Left ventricle myocardium inferior (tissue), 1 donor: ENCODE measurements at places on chromosomes 2 and 18. TPM values are rescaled to one million over a fixed set of nuclear protein-coding genes. Genes with fewer than 3 reads are reported as not detected.
A peak's percentile ranks its signal among the peaks of the same experiment; 100 is the strongest.

GRCh38 chr2:231727621-231728020 is 19.3 kb downstream of the PTMA start:
- no peak overlapping the region for H3K27ac ChIP-seq
- H3K4me1 ChIP-seq: peaks cover 10% of the 10 kb centered on the region
- no peak overlapping the region for H3K4me3 ChIP-seq
- no peaks in the 10 kb centered on the region for H3K27me3 ChIP-seq
- H3K36me3 ChIP-seq: peaks cover 5% of the 10 kb centered on the region

GRCh38 chr2:181126311-181126868 is 146.0 kb downstream of the UBE2E3 start:
- no peaks in the 10 kb centered on the region for H3K27me3 ChIP-seq
- H3K4me1 ChIP-seq: no peaks in the 10 kb centered on the region
- DNase-seq: no peak
- H3K4me3 ChIP-seq: no peak overlapping the region

- no peaks in the 10 kb centered on the region for H3K4me1 ChIP-seq
- no peak overlapping the region for H3K27ac ChIP-seq
- DNase-seq: no peak
- H3K4me3 ChIP-seq: peak overlapping the region; percentile 36
- peaks cover 24% of the 10 kb centered on the region for H3K27me3 ChIP-seq
- H3K36me3 ChIP-seq: no peaks in the 10 kb centered on the region
Observed at GRCh38 chr2:94622113-94622618, 249.1 kb upstream of the TEKT4 start.

GRCh38 chr2:224769489-224769888 is 53.3 kb upstream of the CCDC195 start:
- DNase-seq: no peak
- H3K27me3 ChIP-seq: no peaks in the 10 kb centered on the region
- peaks cover 4% of the 10 kb centered on the region for H3K36me3 ChIP-seq
- no peak overlapping the region for H3K4me3 ChIP-seq
- no peaks in the 10 kb centered on the region for H3K4me1 ChIP-seq

GRCh38 chr2:111148225-111148873 is 27.6 kb downstream of the BCL2L11 start:
- no peak overlapping the region for H3K27ac ChIP-seq
- H3K36me3 ChIP-seq: peaks cover 27% of the 10 kb centered on the region
- no peaks in the 10 kb centered on the region for H3K27me3 ChIP-seq
- peaks cover 24% of the 10 kb centered on the region for H3K4me1 ChIP-seq
- no peak for DNase-seq

- no peaks in the 10 kb centered on the region for H3K27me3 ChIP-seq
- no peaks in the 10 kb centered on the region for H3K36me3 ChIP-seq
- peaks cover 49% of the 10 kb centered on the region for H3K4me1 ChIP-seq
- H3K27ac ChIP-seq: no peak overlapping the region
Observed at GRCh38 chr2:175012516-175012915, 7.3 kb upstream of the CHN1 start.

- peak overlapping the region; percentile 99 for H3K27ac ChIP-seq
- H3K4me3 ChIP-seq: peak overlapping the region; percentile 100
- H3K27me3 ChIP-seq: no peaks in the 10 kb centered on the region
- H3K36me3 ChIP-seq: peaks cover 20% of the 10 kb centered on the region
Observed at GRCh38 chr2:231709636-231709980, 1.3 kb downstream of the PTMA start.

GRCh38 chr2:196927376-196928225 is 1.1 kb upstream of the PGAP1 start:
- H3K27ac ChIP-seq: peak overlapping the region; percentile 92
- no peaks in the 10 kb centered on the region for H3K27me3 ChIP-seq
- H3K36me3 ChIP-seq: no peaks in the 10 kb centered on the region
- DNase-seq: no peak
- peaks cover 32% of the 10 kb centered on the region for H3K4me1 ChIP-seq

GRCh38 chr18:29979881-29980280 is 1062.7 kb downstream of the DSC3 start:
- H3K27ac ChIP-seq: no peak overlapping the region
- no peaks in the 10 kb centered on the region for H3K27me3 ChIP-seq

GRCh38 chr2:163467251-163467630 is 268.6 kb downstream of the FIGN start:
- no peaks in the 10 kb centered on the region for H3K27me3 ChIP-seq
- no peak overlapping the region for H3K27ac ChIP-seq
- DNase-seq: no peak
- H3K36me3 ChIP-seq: no peaks in the 10 kb centered on the region
- peaks cover 35% of the 10 kb centered on the region for H3K4me1 ChIP-seq

GRCh38 chr2:173989884-173990215 is 24.7 kb upstream of the SP3 start:
- H3K36me3 ChIP-seq: no peaks in the 10 kb centered on the region
- H3K27me3 ChIP-seq: no peaks in the 10 kb centered on the region
- DNase-seq: no peak
- H3K4me3 ChIP-seq: peak overlapping the region; percentile 31
- peak overlapping the region; percentile 87 for H3K27ac ChIP-seq

- no peak for DNase-seq
- H3K27ac ChIP-seq: no peak overlapping the region
- no peak overlapping the region for H3K4me3 ChIP-seq
- peaks cover 5% of the 10 kb centered on the region for H3K36me3 ChIP-seq
- H3K27me3 ChIP-seq: no peaks in the 10 kb centered on the region
Observed at GRCh38 chr18:9960258-9960904, 46.6 kb downstream of the VAPA start.

- H3K27me3 ChIP-seq: no peaks in the 10 kb centered on the region
- no peaks in the 10 kb centered on the region for H3K4me1 ChIP-seq
- no peak overlapping the region for H3K27ac ChIP-seq
- DNase-seq: no peak
- H3K4me3 ChIP-seq: no peak overlapping the region
- H3K36me3 ChIP-seq: no peaks in the 10 kb centered on the region
Observed at GRCh38 chr18:71899707-71900472, 644.3 kb downstream of the CBLN2 start.

GRCh38 chr2:227826563-227826962 is 12.9 kb downstream of the CCL20 start:
- H3K27ac ChIP-seq: no peak overlapping the region
- H3K4me3 ChIP-seq: no peak overlapping the region
- no peaks in the 10 kb centered on the region for H3K4me1 ChIP-seq
- no peaks in the 10 kb centered on the region for H3K27me3 ChIP-seq
- no peaks in the 10 kb centered on the region for H3K36me3 ChIP-seq

DNA sequence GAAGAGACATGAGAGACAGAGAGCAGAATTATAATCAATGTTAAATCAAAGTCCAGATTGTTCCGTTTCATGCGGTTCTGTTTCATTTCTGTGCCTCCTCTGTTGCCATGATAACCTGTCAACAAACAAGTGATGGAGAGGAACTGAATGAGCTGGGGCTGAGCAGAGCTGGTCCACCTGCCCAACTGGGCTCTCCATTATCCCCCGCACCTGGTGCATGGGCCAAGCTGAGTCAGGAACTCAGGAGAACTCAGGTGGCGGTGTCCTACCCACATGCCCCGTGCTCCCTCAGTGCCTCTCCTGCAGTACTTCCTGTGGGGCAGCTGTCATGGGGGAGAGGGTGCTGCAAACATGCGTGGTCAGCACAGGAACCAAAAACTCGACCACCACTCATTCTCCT is 178.8 kb downstream of the TTC32 start:
- H3K27ac ChIP-seq: no peak overlapping the region
- no peaks in the 10 kb centered on the region for H3K27me3 ChIP-seq
- H3K4me1 ChIP-seq: peaks cover 9% of the 10 kb centered on the region
- no peaks in the 10 kb centered on the region for H3K36me3 ChIP-seq
- H3K4me3 ChIP-seq: no peak overlapping the region

- H3K4me3 ChIP-seq: peak overlapping the region; percentile 85
- H3K4me1 ChIP-seq: peaks cover 48% of the 10 kb centered on the region
- H3K27me3 ChIP-seq: no peaks in the 10 kb centered on the region
- DNase-seq: no peak
- no peaks in the 10 kb centered on the region for H3K36me3 ChIP-seq
Observed at GRCh38 chr2:32358111-32358482, 1.3 kb downstream of the BIRC6 start.

- H3K4me1 ChIP-seq: peaks cover 49% of the 10 kb centered on the region
- no peak overlapping the region for H3K27ac ChIP-seq
- H3K4me3 ChIP-seq: no peak overlapping the region
- no peak for DNase-seq
- H3K27me3 ChIP-seq: no peaks in the 10 kb centered on the region
Observed at GRCh38 chr2:97950329-97951154, 45.2 kb downstream of the TMEM131 start.

Gene PLGLB2
- 1.3 TPM for total RNA-seq

Gene SERPINB11
- not detected for total RNA-seq

Gene SCYGR4
- not detected for total RNA-seq

Gene SLC4A3
- total RNA-seq: 426 TPM

Gene INSIG2
- total RNA-seq: 15.9 TPM

Gene GPR39
- total RNA-seq: not detected

Gene NYAP2
- not detected for total RNA-seq

Gene PLGLB1
- 2.4 TPM for total RNA-seq
